ENCODE measurements at places on chromosomes 5 and 9.
A peak's percentile ranks its signal among the peaks of the same experiment; 100 is the strongest.

GRCh38 chr9:107249131-107249533, 33.9 kb upstream of the RAD23B start:
- peak; percentile 96 for DNase-seq

- DNase-seq: no peak
Measured at GRCh38 chr9:33354651-33355211, 47.6 kb downstream of the AQP7 start.

- no peak for DNase-seq
Measured at GRCh38 chr5:3092664-3093063, 341.2 kb upstream of the IRX2 start.

GRCh38 chr9:110133608-110134210, 74.2 kb downstream of the C9orf152 start:
- DNase-seq: peak; percentile 72

- peak; percentile 75 for DNase-seq
Measured at GRCh38 chr5:44388321-44389089, 715 bp downstream of the FGF10 start.

DNA sequence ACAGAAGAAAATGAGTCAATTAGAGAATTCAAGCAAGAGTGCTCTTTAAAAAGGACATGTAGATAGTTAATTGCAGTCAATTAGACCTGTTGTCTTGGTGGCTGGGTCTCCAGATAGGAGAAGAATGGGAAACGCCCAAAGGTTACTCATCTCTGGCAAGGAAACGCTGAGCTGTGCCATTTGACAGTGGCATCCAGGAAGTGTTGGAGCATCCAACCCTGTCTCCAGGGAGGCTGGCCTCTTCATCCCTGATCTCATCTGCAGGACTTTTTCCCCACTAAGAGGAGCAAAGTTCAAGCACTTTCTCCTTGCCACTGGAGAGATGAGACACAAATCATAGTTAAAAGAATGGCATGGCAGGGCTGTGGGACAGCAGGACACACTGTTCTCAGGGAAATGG, 111.7 kb upstream of the MSX2 start:
- DNase-seq: peak; percentile 87

GRCh38 chr9:134321531-134321930, 4.7 kb upstream of the RXRA start:
- DNase-seq: no peak

DNA sequence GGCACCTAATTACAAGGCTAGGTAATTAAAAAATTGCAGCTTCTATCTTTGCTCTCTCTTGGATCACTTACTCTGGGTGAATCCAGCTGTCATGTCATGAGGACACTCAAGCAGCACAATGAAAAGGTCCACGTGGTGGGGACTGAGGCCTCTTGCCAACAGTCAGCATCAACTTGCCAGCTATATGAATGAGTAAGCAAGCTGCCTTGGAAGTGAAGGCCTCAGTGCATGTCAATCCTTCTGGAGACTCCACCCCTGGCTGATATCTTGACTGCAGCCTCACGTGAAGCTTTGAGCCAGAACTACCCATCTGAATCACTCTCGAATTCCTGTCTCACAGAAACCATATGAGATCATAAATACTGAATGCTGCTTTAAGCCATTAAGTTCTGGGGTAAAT, 140.5 kb downstream of the SNX18 start:
- no peak for DNase-seq

DNA sequence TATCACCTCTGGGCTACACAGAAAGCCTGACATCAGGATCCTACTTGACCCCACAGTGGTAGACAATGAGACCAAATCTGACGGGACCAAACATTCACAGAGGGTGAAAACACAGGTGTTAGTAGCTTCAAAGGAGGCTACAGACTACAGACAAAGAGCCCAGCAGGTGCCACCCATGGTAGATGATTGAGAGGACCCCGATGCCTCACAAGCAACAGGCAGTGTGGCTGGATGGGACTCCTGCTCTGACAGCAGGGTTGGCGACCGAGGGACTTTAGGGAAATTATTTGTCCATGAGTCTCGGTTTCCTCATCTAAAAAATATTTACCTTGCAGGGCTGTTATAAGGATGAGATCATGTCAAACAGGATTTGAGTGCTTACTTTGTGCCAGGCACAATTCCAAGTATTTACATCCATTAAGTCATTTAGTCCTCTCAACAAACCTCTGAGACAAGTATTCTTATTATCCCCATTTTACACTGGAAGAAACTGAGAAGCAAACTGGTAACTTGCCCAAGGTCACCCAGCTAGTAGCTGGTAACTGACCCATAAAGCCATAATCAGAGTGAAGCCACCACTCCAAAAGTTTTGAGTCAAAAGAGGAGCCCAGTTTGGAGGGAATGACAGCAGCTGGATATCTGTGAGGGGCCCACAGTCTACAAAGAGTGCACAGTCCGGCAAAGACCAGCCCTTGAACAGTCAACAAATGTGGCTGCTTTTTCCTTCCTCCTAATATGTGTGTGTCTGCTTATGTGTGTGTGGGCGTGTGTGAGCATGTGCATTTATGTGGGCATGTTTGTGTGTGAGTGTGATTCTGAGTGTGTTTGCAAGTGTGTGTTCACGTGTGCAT, 502.0 kb downstream of the BNC2 start:
- DNase-seq: peak; percentile 80

DNA sequence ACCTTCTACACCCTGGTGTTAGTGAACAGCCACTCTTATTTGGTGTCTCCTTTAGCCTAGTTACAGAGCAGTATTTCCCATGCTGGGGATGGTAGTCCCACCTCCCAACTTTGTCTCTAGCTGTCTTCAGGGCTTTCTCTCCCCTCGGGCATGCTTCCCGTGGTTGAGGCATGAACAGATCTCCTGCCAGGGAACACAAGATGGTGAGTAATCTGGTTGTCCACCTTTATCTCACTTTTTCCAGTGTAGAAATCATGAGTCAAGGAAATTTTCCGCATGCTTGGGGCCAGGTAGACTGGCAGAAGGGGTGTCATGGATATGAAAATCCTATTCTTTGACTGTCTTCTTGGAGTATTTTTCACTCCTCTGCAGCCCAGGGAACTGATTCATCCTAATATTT, 532.9 kb downstream of the ANXA1 start:
- DNase-seq: peak; percentile 68

- DNase-seq: no peak
Measured at GRCh38 chr5:111124793-111125192, 32.6 kb downstream of the WDR36 start.

- no peak for DNase-seq
Measured at GRCh38 chr5:57858905-57859304, 376.3 kb upstream of the ACTBL2 start.

- no peak for DNase-seq
Measured at GRCh38 chr5:74116266-74116665, 490.3 kb downstream of the ARHGEF28 start.

DNA sequence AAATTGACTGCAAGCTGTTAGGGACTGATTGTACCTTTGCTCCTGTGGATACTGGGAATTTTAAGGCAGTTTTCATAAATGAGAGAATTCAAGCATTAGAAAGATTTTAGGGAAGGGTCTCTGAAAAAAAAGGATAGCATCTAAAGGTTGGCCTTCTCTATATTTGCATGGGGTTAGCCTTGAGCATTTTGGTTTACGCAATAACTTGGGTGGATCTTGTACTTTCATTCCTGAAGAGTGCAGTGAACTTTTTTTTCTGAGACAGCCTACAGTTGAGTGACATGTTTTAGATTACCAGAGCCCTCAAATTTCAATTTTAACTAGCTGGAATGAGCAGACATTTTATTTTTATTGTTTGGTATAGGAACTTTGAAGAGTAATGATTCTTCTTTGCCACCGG, 91.6 kb upstream of the NR3C1 start:
- no peak for DNase-seq

DNA sequence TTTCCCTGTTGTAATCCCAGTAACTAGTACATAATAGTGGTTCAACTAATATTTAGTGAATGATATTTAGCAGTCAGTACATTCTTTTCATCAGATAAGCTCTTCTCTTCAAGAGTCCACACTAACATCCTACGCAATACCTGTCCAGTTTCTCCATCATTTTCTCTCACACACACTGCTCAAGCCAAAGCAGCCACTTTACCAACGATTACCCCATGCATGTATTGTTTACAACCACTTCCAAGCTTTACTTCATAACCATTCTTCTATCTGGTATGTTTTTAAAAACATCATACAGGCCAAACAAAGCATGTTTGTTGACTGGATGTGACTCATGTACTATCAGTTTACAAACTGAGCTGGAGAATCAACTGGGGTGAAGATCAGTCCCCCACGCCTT, 7.3 kb downstream of the UBTD2 start:
- DNase-seq: no peak

GRCh38 chr9:116628716-116629115, 58.4 kb upstream of the TRIM32 start:
- no peak for DNase-seq

DNA sequence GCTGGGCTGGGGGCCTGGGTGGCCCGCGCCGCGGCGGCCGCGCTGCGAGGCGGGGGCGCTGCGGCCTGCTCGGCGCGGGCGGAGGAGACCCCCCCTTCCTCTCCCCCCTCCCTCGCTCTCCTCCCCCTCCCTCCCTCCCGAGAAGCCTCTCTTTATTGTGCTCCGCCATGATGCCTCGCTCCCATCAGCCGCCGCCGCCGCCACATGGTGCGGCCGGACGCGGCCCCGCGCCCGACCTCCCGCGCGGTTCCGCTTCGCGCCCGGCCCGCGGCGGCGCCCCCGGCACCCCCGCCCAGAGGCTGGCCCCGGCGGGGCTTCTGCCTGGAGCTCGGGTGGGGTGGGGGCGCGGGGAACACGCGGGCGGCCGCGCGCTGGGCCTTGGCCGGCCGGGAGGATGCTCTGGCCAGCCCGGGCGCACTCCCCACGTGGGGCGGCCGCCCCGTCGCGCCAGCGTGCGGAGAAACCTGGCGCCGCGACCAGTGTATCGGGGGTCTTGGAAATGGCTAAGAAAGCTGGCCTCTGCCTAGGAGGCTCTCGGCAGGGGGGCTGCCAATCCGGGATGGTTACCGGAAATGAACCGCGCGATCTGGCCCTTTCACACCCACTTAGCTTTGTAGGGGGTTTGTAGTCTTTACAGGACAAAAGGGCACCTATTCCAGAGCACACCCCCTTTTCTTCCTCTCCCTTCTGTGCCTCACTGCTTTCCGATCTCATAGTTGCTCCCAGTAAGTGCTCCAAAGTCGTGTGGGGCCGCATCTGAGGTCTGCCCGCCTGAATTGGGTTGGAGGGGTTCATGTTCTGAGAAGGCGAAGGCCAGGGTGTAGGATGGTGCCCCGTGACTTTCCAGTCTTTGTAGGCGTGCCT, 1.0 kb downstream of the SET start:
- peak; percentile 61 for DNase-seq

- DNase-seq: no peak
Measured at GRCh38 chr5:42982107-42982622, 58.0 kb downstream of the ANXA2R start.

DNA sequence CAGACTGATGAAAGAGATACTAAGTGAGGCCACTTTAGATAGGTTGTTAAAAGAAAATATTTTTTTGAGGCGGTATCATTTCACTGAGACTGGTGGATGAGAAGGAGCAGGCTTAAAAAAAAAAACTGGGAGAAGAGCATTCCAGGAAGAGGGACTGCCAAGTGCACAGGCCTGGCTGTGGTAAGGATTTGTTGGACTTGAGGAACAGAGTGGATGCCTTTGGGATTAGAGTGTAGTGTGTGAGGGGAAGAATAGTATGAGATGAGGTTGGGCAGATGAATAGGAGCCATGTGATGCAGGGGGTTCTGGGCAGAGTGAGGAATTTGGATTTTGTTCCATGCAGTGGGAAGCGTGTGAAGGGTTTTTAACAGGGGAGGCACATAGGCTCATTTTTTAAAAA, 57.9 kb downstream of the PBX3 start:
- DNase-seq: peak; percentile 66

DNA sequence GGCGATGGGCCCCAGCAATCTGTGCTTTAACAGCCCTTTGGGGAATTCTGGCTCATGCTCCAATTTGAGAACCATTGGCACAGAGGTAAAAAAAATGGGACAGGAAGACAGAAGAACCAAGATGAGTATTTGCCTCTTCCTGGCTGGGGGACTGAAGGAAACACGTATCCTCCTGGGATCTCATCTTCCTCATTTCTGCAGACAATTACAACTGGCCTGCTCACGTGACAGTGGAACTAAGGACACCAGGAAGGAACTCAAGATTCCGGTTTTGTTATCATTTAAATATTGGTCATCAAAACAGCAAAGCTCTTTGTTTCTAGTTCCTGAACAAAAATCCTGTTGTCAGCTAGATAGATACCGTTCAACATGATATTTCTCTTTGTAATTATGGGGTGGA, 216.0 kb upstream of the DAP start:
- peak; percentile 14 for DNase-seq

GRCh38 chr5:73770172-73771025, 144.4 kb downstream of the ARHGEF28 start:
- no peak for DNase-seq

- no peak for DNase-seq
Measured at GRCh38 chr9:34526026-34526425, 3.2 kb upstream of the ENHO start.

DNA sequence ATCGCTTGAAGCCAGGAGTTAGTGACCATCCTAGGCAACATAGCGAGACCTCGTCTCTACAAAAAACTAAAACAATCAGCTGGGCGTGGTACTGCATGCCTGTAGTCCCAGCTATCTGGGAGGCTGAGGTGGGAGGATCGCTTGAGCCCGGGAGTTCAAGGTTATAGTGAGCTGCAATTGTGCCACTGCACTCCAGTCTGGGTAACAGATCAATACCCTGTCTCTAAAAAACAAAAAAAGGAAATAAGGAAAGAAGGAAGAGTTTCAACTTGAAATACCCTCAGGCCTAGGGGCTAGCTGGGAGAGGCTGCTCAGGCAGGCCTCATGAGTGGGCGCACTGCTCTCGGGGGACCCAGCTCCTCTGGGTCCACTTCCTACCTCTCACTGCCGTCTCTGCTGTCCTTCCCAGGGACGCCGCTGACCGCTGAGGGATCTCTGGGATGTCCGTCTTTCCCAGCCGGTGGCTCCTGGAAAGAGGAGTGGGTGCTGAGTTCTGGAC, 56.4 kb downstream of the PRRT1B start:
- no peak for DNase-seq

- DNase-seq: peak; percentile 29
Measured at GRCh38 chr5:135623186-135623715, 44.5 kb upstream of the CXCL14 start.

- peak; percentile 92 for DNase-seq
Measured at GRCh38 chr5:170632985-170633234, 129.1 kb downstream of the KCNIP1 start.
